T-cell (primary cell): ENCODE measurements at places on chromosomes 3 and 15.

DNA sequence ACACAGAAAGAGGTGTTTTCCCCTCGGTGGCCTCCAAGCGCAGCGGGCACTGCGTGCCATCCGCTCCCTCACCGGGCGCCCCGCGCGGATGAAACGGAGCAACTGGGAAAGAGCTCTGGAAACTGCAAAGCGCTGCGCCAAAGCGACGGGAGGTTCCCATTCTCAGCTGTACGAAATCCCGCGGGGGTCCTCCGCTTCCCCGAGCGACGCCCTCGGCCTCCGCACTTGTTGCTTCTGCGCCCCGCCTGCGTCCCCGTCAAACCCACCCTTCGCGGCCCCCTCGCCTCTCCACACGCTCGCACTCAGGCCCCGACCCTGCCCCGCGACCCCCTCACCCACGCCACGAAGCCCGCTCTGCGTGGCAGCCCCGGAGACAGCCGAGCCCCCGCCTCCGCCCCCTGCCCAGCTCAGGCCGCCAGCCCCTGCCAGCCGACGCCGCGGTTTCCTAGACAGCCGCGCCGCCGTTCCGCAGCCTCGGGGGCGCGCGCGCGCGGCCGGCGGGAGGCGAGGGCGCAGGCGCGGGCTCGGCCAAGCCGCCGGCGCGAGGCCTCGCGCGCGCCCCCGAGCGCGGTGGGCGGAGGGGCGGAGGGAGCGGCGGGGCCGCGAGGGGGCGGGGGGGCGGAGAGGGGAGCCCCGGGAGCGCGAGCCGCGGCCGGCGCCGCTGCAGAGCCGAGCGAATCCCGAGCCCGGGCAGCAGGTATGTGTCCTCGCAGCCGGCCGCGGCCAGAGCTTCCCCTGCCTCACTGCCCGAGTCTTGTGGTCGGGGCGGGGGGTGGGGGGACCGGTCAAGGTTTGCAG is at the start of gene TMEM266:
TSS of gene TMEM266 (plus strand) at position 666 of the 798 bp plus-strand sequence. CDS start 74,279 bp downstream, outside the sequence.
- H3K4me3 ChIP-seq: peak within 1 kb of the TSS; percentile 39
- peaks cover 31% of the 10 kb centered on the region for H3K27me3 ChIP-seq
- no peak for DNase-seq
- no peak within 1 kb of the TSS for H3K27ac ChIP-seq
- peaks cover 14% of the 10 kb centered on the region for H3K4me1 ChIP-seq

DNA sequence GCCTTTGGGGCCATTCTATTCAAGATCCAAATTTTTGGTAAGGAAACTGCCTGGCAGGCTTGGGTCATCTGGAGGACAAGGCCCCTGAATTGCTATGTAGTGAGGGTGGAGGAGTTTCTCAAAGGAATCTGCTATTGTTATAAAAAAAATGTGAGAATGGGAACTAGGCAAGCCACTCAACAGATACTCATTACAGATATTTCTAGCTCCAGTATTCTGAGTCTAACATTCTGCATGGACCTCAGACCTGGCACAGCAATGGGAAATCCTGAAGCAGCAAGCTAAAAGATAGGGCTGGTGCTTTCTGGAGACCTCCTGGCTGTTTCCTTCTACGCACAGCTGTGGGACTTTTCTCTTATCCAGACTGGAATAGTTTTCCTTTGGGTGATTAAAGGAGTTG is 430.7 kb upstream of the RBMS3 start:
- DNase-seq: no peak
- H3K4me1 ChIP-seq: no peaks in the 10 kb centered on the region
- H3K27me3 ChIP-seq: no peaks in the 10 kb centered on the region
- no peak overlapping the region for H3K4me3 ChIP-seq

DNA sequence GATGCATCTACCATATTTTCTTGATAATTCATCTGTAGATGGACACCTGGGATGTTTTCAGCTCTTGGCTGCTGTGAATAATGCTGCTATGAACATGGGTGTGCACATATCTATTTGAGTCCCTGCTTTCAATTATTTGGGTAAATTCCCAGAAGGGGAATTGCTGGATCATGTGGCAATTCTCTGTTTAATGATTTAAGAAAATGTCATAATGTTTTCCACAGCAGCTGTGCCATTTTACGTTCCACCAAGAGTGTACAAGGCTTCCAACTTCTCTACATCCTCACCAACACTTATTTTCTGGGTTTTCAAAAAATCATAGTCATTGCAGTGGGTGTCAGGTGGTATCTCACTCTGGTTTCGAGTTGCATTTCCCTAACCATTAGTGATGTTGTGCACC is 64.4 kb downstream of the NSMCE3 start:
- DNase-seq: no peak
- H3K4me1 ChIP-seq: no peaks in the 10 kb centered on the region
- peaks cover 27% of the 10 kb centered on the region for H3K27me3 ChIP-seq
- no peak overlapping the region for H3K4me3 ChIP-seq
- H3K36me3 ChIP-seq: no peaks in the 10 kb centered on the region

DNA sequence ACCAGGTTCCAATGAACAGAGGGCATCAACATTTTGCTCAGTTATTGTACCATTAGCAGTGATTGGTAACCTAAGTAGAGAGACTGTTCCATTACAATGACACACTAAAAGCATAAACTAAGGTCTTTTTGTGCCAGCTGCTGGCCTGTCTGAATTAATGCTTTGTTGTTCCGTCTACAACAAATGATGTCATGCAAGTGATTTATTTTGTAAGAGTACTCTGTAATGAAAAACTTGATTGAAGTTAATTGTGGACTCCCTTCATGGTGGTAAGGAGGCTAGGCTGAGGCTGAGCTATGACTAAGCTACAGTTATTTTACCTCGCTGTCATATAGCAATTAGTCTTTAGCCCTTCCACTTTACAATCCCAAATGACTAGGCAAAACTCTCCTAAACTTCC is 23.2 kb downstream of the RCN2 start:
- no peaks in the 10 kb centered on the region for H3K27me3 ChIP-seq
- H3K36me3 ChIP-seq: no peaks in the 10 kb centered on the region
- no peak overlapping the region for H3K4me3 ChIP-seq

GRCh38 chr3:25088284-25088683 is 339.8 kb upstream of the RARB start:
- H3K36me3 ChIP-seq: no peaks in the 10 kb centered on the region
- DNase-seq: no peak
- no peaks in the 10 kb centered on the region for H3K4me1 ChIP-seq
- no peak overlapping the region for H3K27ac ChIP-seq
- no peaks in the 10 kb centered on the region for H3K27me3 ChIP-seq

DNA sequence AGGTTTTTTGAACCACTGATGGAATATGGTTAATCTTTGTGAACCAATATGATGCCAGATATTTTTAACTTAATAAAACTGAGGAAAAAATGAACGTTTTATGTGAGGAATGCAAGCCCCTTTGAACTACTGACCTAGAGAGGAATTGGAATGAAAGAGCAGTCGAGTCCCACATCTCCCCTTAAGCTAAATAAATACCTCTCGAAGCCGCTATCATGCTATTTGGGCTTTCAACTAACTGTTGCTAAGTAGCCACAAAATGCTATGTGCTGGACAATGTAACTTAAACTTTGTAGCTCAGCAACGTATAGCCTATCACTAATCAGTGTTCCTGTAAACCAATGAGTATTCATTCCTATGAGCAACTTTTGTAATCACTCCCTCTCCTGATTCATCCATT is 1037.2 kb downstream of the SQOR start:
- H3K4me3 ChIP-seq: no peak overlapping the region
- no peaks in the 10 kb centered on the region for H3K27me3 ChIP-seq
- no peaks in the 10 kb centered on the region for H3K36me3 ChIP-seq
- no peak overlapping the region for H3K27ac ChIP-seq

- H3K27me3 ChIP-seq: no peaks in the 10 kb centered on the region
- no peaks in the 10 kb centered on the region for H3K36me3 ChIP-seq
- no peak overlapping the region for H3K27ac ChIP-seq
- DNase-seq: no peak
- H3K4me1 ChIP-seq: no peaks in the 10 kb centered on the region
Measured at GRCh38 chr3:123278446-123278845, 76.7 kb downstream of the SEC22A start.

DNA sequence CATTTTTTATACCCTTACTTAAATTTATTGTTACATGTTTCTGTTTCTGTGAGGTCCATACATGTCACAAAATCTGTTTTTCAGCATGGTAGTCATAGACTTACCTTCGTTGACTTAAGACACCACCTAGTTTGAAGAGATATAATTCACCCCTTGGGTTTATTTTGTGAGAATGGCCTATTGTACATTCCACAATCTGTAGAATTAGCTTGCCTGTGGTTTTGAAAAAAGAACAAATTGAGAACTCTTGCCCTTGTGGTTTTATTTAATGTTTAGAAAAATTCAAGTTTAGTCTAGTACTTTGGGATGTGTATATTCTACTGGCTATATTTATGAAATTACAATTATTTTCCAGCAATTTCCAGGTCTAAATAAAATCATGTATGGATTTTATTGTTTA is 31.6 kb downstream of the FILIP1L start:
- H3K27ac ChIP-seq: no peak overlapping the region
- no peak overlapping the region for H3K4me3 ChIP-seq
- no peak for DNase-seq
- no peaks in the 10 kb centered on the region for H3K27me3 ChIP-seq
- no peaks in the 10 kb centered on the region for H3K4me1 ChIP-seq
- H3K36me3 ChIP-seq: peaks cover 3% of the 10 kb centered on the region

GRCh38 chr3:46524832-46525231 is 27.1 kb downstream of the RTP3 start:
- no peak overlapping the region for H3K4me3 ChIP-seq
- no peak overlapping the region for H3K27ac ChIP-seq
- H3K4me1 ChIP-seq: no peaks in the 10 kb centered on the region
- H3K27me3 ChIP-seq: no peaks in the 10 kb centered on the region
- no peak for DNase-seq

GRCh38 chr3:37445163-37445562 is 270.8 kb upstream of the LRRFIP2 start:
- H3K27me3 ChIP-seq: peaks cover 20% of the 10 kb centered on the region
- no peak for DNase-seq
- H3K4me1 ChIP-seq: no peaks in the 10 kb centered on the region
- no peaks in the 10 kb centered on the region for H3K36me3 ChIP-seq
- H3K27ac ChIP-seq: no peak overlapping the region

GRCh38 chr3:32577174-32577573 is 6.5 kb upstream of the DYNC1LI1 start:
- DNase-seq: no peak
- no peak overlapping the region for H3K27ac ChIP-seq
- peaks cover 9% of the 10 kb centered on the region for H3K4me1 ChIP-seq
- no peaks in the 10 kb centered on the region for H3K36me3 ChIP-seq
- H3K27me3 ChIP-seq: no peaks in the 10 kb centered on the region

- H3K27me3 ChIP-seq: peaks cover 57% of the 10 kb centered on the region
- H3K4me1 ChIP-seq: peaks cover 23% of the 10 kb centered on the region
- no peak overlapping the region for H3K27ac ChIP-seq
- peak overlapping the region; percentile 93 for H3K4me3 ChIP-seq
Measured at GRCh38 chr3:123026565-123027291, 835 bp downstream of the SEMA5B start.

- H3K36me3 ChIP-seq: peaks cover 5% of the 10 kb centered on the region
- H3K27ac ChIP-seq: peak overlapping the region; percentile 87
- DNase-seq: peak; percentile 52
- no peaks in the 10 kb centered on the region for H3K27me3 ChIP-seq
- peaks cover 32% of the 10 kb centered on the region for H3K4me1 ChIP-seq
Measured at GRCh38 chr3:113532698-113533533, 561 bp downstream of the SIDT1 start.

DNA sequence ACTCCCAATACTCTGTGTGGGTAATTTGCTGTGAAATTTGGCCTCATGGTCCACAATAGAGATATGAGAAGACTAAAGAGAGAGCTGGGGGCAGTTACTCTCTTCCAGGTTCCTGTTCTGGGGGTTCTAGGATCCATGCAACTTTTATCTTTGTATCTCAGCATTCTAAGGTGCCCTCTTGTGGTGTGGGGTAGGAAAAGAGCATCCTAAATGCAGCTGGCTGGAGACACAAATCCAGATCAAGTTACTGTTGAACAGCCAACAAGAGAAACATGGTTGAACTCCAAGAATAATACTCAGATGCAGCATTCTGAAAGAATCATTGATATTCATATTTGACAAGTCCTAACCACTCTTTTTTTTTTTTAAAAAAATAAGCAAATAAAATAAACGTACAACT is 238.2 kb downstream of the GREM1 start:
- DNase-seq: no peak
- H3K36me3 ChIP-seq: no peaks in the 10 kb centered on the region

- H3K27me3 ChIP-seq: no peaks in the 10 kb centered on the region
- H3K36me3 ChIP-seq: no peaks in the 10 kb centered on the region
- H3K27ac ChIP-seq: no peak overlapping the region
- DNase-seq: no peak
Measured at GRCh38 chr3:166388321-166388720, 551.1 kb upstream of the BCHE start.

DNA sequence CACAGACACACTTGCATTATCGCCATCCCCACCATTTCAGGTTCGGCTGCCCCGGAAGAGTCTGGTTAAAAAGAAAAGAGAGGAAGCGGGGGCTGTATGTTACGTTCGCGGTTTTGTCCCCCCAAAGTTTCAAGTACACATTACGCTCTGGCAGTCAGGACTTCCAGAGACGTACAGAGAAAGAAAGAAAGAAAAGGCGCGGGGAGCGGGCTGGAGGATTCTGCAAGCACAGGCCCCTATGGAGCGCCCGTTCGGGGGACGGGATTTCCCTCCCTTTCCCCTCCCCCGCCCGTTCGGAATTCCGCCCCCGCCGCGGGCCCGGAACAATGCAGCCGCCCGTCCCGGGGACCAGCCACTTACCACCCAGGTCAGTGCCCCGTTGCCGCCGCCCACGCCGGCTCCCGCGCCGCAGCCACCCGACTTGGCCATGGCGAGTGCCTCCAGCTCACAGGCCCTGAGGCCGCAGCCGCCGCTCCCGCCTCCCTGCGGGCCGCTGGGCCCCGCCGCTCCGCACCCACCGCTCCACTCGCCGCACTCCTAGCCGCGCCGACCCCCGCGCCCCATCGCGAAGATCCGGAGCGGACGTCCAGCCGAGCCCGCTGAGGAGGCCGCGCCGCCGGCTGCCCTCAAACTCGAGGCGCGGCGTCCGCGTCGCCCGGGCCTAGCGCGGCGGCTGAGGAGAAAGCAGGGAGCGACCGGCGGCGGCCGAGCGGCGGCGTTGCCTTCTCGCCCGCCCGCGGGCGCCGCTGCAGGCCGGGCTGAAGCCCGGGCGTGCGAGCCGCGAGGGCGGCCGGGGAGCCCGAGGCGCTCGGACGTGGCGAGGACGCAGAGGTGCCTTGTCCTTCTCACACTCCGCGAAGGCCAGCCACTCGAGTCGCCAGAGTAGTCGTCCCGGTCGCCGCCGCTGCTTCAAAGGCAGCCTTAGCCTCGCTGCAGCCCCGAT is 567 bp downstream of the TOP2B start:
- H3K27ac ChIP-seq: peak overlapping the region; percentile 89
- no peaks in the 10 kb centered on the region for H3K27me3 ChIP-seq
- H3K36me3 ChIP-seq: no peaks in the 10 kb centered on the region
- H3K4me3 ChIP-seq: peak overlapping the region; percentile 85
- H3K4me1 ChIP-seq: peaks cover 14% of the 10 kb centered on the region

GRCh38 chr3:110881069-110881468 is 190.5 kb upstream of the NECTIN3 start:
- DNase-seq: no peak
- H3K36me3 ChIP-seq: no peaks in the 10 kb centered on the region
- peaks cover 3% of the 10 kb centered on the region for H3K27me3 ChIP-seq
- no peak overlapping the region for H3K4me3 ChIP-seq
- no peak overlapping the region for H3K27ac ChIP-seq
- no peaks in the 10 kb centered on the region for H3K4me1 ChIP-seq
